HFF-Myc (cell line): ENCODE measurements at places on chromosomes 5 and 9.

GRCh38 chr9:75891771-75892215 is 1.3 kb downstream of the PCSK5 start:
- no peak for DNase-seq

DNA sequence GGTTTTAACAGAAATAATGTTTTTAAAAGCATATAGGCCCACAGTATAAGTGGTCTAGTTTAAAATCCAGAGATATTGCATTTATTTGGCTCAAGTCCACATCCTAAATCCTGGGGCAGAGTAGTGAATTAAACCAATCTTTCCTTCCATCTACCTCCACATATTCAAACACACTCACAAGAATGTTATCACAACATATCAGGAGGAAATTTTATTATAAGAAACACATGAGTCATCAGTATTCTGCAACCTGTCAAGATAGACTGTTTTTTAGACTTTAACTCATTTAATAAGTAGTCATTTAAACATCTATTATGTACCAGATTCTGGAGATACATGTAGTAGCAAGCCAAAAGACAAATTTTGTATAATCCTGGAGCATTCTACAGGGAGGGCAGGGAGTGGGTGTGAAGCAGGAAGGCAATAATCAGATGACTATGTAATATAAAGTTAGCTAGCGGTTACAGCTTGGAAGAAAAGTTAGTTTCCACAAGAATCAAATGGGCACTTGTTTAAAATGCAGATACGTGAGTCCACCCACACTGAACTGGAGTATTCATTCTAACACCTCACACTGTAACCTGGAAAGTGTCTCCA is 187.3 kb upstream of the PIK3R1 start:
- DNase-seq, result no peak

- no peak for DNase-seq
Observed at GRCh38 chr9:137912671-137913070, 35.1 kb downstream of the CACNA1B start.

DNA sequence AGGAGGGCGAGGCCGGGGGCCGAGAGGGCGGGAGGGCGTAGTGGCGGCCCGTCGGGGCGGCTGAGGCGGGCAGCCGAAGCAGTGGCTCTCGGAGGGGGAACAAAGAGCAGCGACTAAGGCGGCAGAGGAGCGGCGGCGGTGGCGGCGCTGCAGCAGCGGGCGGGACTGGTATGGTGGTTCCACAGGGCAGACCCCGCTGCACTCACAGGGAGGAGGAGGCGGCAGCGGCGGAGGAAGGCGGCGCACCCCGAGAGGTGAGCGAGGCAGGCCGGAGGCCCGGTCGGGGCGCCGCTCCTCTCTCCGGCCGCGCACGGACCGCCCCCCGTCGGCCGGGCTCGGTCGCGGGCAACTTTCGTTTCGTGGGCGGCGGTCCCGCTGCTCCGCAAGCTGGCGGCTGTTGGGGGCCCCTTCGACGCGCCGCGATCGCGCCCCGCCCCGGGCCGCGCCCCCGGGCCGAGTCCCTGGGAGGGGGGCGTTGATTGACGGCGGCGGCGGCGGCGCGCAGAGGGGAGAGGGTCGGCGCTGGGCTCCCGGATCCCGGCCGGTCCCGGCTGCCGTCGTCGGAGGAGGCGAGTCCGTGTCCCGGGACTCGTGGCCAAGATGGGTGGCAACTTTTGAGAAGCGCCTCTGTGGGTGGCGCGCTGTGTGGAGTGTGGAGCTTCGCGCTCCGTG is 467 bp downstream of the CNOT6 start:
- no peak for DNase-seq

GRCh38 chr5:166436872-166437271 is 1854.6 kb upstream of the WWC1 start:
- DNase-seq, result no peak

GRCh38 chr9:16608906-16609305 is 261.6 kb downstream of the BNC2 start:
- DNase-seq, result no peak

GRCh38 chr9:18849890-18850677 is 182.9 kb downstream of the SAXO1 start:
- DNase-seq, result no peak

DNA sequence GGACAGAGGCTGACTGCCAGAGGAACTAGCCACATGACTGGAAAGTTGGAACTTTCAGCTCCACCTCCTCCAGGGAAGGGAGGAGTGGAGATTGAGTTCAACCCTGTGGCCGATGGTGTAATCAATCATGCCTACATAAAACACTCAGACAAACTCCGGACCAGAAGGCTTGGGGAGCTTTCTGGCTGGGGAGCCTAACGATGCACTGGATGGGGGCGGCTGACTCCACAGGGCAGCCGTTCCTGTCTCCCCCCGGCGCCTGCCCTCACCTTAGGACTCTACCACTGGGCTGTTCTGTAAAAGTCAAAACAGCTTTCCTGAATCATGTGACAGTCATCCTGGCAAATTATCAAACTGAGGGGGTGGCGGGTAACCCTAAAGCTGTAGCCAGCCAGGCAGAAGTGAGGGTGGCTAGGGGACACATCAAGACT is 58.0 kb downstream of the GOLM1 start:
- no peak for DNase-seq

DNA sequence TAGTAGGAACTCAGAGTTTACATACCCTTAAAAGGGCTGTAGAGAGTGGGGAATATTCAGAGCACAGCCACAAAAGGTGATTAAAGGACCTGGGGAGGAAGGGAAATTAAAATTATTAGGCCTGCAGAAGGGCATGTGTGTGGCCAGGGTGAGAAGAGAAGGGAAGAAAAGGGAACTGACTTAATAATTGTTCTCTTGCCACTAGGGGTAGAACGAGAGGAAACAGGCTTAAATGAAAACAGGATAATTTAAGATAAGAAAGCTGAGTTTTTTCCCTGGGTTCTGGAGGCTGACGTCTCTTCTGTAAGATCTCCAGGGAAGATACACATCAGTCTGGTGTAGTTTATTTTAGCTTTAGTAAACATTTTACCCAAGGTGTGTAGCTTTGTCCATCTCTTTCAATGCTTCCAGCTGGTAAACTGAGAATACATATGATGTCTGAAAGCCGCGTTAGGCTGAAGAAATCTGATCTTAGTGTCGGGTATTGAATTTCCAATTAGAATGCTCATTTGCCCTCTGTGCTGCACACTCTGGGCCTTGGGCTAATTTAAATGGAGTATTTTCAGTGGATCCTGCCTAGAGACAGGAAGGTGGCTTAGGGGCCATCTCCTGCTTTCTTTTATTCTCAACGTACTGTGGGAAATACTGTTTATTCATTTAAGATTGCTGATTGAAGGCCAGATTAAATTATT is 416.8 kb downstream of the TMEM38B start:
- no peak for DNase-seq

DNA sequence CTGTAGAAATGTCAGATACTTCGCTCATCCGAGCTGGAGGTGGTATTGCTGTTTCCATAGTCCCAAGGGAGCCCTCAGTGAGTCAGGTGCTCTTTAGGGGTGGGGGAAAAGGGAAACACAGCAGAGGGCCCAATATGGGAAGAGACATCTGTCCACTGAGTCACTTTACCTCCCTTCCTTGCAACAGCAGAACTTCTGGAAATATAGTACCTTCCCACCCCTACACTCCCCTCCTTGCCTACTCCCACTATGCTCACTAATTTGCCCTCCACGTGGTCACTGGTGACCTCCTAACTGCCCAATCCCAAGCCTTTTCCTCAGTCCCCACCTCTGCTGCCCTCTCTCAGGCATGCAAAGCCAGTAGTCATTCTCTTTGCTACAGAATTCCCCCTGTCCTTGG is 1.9 kb downstream of the HK3 start:
- DNase-seq, result no peak

DNA sequence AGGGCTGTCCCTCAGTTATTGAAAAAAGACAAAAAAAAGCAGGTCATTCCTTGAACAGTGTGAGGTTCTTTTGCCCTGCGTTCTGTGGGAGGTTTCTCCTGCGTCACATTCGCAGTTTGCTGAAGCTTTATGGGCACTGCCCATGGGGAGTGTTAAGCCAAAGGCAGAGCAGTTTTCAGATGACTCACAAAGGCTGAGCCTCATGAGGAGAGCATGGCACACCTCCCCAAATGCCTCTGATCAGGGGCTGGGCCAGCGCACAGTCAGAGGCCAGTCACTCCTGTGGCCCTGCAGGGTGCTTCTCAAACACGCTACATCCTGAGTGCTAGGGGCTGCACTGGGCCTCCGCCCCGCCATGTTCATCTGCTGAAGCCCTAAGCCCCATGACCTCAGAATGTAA is 38.4 kb downstream of the IRX1 start:
- no peak for DNase-seq

- no peak for DNase-seq
Observed at GRCh38 chr5:81762853-81763252, 12.0 kb upstream of the SSBP2 start.

GRCh38 chr5:96924016-96924443 is 11.8 kb upstream of the LNPEP start:
- DNase-seq, result no peak

DNA sequence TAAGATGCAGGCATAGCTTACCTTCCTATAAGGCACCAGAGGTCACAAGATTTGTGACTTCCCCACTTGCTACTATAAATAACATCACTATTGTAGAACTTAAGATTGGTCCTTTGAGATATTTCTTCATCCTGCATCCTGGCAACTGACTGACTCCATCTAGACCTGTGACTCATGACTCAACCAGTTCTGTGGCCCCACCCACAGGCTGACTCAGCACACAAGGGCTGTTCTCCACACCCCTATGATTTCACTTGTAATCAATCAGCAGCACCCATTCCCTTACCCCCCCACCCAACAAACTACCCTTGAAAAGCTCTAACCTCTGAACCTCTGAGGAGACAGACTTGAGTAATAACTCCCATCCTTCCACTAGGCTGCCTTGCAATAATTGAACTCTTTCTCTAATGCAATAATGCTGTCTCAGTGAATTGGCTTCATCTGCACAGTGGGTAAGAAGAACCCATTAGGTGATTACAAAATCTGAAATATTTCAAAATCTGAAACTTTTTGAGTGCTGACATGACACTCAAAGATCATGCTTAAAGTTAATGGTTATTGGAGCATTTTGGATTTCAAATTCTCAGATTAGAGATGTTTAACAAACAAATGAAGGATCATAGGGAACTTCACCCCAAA is 296.7 kb downstream of the ARL15 start:
- peak; percentile 59 for DNase-seq

- DNase-seq, result no peak
Observed at GRCh38 chr9:91047993-91048607, 246.5 kb downstream of the SYK start.

DNA sequence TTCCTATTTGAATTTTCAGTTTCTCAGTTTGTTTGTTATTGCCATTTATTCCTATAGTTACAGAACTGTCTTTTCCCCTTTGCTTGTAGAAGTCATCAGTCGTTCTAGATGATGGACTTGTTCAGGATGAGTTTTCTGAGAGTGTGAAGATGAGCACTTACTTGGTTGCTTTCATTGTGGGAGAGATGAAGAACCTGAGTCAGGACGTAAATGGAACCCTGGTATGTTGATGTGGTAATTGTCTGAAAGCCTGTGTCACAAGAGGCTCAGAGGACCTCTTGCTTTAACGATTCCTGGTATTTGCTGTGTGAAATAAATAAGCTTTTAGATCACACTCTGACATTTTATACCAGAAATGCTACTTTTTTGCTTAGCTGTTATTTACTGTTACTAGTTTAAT is 50.6 kb downstream of the LNPEP start:
- DNase-seq, result no peak

- DNase-seq, result no peak
Observed at GRCh38 chr9:125189011-125189360, 617 bp downstream of the PPP6C start.

DNA sequence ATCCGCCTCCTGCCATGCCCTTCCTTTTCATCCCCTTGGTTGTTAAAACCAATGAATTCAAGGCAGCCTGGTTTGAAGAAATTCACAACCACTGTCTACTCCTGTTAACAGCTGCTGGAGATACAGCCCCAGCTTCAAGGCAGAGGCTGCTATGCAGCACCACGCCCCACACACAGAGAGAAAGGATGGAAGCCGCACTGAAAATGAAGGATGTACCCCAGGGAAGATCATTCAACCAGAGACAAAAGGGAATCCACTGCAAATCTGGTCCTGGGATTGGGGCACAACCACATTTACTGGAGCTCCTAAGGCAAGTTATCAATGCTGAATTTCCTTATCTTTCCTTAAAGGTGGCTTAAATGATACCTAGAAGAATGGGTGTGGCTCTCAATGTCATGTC is 58.7 kb downstream of the DPYSL3 start:
- DNase-seq, result no peak

GRCh38 chr9:89037891-89038290 is 46.6 kb downstream of the S1PR3 start:
- DNase-seq, result no peak

DNA sequence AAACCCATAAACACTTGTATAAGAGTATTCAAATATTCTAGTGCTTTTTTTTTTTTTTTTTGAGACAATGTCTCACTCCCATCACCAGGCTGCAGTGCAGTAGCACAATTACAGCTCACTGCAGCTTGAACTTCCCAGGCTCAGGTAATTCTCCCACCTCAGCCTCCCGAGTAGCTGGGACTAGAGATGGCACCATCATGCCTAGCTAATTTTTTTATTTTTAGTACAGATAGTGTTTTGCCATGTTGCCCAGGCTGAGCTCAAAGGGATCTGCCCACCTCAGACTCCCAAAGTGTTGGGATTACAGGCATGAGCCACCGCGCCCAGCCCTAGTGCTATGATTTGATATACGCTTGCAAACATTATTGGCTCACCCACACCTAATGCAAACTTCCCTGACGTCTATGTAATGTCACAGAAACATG is 11.8 kb downstream of the IL6ST start:
- no peak for DNase-seq

DNA sequence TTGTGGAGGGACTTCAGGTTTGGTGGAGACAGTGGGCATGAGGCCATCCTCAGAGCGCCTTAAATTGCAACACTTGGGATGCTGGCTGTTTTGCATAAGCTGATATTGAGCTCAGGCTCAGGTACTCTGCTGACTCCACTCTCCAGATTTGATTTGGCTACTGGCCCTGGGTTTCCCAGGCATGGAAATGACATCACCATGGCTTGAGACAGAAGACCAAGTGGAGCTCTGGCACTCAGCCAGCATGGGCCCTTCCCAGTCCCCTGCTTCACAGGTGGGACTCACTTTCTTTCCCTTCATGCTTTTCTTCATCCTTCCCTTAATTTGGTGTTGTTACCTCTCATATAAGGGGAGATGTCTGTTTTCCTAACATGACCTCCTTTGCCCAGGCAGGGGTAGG is 72.0 kb upstream of the IL12B start:
- no peak for DNase-seq

DNA sequence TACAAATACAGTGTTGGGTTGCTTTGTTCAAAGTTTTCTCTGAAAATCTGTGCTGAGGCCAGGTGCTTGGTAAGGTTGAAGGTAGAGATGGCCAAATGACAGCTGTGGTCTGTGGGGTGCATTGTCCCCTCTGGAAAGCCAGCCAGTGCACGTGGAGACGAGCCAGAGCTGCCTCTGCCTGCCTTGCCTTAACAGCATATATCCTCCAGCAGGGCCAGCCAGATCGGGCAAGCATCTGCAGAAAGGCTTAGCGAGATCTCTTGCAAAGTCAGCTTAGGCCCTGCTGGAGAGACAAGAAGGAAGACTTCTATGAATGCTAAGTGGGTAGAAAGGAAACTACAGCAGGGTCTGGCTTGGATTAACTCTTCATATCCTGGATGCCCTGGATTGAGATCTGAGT is 49.5 kb downstream of the GRIA1 start:
- no peak for DNase-seq

GRCh38 chr5:42059778-42060464 is 134.8 kb downstream of the FBXO4 start:
- no peak for DNase-seq
